ENCODE measurements at places on chromosomes 2 and 18. TPM values are rescaled to one million over a fixed set of nuclear protein-coding genes. Genes with fewer than 3 reads are reported as not detected.

GRCh38 chr2:168120310-168120709 lies 127.1 kb downstream of the STK39 start:
- DNase-seq, result no peak

GRCh38 chr2:152470861-152471854 lies 136.2 kb downstream of the FMNL2 start:
- no peak for DNase-seq

GRCh38 chr2:72731116-72731515 lies 94.7 kb downstream of the EXOC6B start:
- DNase-seq, result no peak

GRCh38 chr2:217520356-217521010 lies 482.3 kb downstream of the TNS1 start:
- DNase-seq, result no peak

DNA sequence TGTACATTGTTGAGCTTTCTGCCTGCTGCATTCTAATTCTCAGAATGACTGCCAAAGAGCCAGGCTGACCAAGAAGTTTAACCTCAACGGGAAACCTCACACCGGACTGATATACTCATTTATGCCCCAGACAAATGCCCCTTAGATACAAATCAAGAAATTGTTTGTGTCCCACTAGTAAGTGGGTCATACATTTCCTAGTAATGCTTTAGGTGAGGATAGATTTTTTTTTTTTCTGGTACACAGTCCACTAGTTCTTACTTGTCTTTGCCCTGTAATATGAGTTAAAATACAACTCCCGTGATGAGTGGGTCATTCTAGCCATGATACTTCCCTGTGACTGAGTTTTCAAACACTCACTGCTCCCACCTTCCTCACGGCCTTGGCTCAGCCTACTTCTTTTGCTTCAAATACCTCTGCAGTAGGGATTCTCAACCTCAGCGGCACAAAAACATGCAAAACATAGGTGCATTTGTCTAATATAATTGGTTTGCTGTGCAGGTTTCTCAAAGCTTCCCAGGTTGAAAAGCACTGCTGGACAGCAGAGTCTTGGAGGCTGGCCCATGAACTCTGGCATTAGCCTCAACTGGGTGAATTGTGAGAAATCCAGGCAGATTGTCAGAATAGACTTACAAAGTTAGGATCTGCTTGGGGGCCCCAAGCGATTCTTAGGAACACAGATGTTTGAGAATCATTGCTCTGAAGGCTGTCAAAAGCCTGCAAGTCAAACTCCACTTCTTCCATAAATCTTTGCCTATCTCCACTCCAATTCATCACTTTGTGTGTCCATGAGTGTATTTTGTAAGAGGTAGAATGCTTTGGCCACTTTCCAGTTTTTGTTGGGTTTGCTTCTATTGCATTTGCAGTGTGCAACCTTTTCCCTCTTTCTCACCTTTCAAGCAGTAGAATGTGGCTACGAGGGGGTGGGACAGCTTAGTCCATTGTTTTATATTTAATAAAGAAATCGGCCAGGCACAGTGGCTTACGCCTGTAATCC lies 35.5 kb downstream of the TGIF1 start:
- no peak for DNase-seq

- no peak for DNase-seq
These were observed 625 bp downstream of the LYPD6 start for GRCh38 chr2:149331023-149331400.

- no peak for DNase-seq
These were observed 46.6 kb downstream of the LCT start for GRCh38 chr2:135790423-135790822.

- no peak for DNase-seq
These were observed 39.7 kb upstream of the TEX51 start for GRCh38 chr2:126858991-126859390.

DNA sequence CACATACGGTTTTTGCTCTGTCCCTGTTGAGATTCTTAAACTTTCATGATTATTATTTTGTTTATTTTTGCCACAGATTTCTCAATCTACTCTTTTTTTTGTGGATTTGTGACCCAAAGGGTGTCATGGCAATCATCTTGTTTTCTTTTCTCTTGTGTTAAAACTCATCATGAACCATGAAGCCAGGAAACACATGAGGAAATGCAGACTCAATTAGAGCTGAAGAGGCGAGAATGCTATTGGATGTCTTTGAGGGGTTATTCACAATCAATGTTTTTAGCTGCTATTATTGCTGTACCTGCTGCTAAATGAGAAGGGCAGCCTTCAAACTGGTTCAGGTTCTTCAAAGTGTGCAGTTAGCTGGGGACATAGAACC lies 99.5 kb upstream of the MMADHC start:
- DNase-seq, result no peak

DNA sequence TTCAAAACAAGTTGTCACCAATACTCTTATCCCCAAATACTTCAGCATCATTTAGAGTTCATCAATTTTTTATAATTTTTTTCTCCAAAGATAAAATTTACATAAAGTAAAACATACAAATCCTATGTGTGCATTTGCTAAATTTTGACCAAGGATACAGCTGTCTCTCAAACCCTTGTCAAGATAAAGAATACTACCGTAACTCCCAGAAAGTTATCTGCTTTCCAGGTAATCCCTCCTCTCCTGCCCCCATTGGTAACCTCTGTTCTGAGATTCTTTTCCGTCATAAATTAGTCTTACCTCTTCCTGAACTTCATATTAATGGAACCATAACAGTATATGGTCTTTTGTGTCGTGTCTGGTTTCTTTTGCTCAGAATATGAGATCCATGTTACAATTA lies 49.2 kb downstream of the BCL2L11 start:
- DNase-seq, result no peak

DNA sequence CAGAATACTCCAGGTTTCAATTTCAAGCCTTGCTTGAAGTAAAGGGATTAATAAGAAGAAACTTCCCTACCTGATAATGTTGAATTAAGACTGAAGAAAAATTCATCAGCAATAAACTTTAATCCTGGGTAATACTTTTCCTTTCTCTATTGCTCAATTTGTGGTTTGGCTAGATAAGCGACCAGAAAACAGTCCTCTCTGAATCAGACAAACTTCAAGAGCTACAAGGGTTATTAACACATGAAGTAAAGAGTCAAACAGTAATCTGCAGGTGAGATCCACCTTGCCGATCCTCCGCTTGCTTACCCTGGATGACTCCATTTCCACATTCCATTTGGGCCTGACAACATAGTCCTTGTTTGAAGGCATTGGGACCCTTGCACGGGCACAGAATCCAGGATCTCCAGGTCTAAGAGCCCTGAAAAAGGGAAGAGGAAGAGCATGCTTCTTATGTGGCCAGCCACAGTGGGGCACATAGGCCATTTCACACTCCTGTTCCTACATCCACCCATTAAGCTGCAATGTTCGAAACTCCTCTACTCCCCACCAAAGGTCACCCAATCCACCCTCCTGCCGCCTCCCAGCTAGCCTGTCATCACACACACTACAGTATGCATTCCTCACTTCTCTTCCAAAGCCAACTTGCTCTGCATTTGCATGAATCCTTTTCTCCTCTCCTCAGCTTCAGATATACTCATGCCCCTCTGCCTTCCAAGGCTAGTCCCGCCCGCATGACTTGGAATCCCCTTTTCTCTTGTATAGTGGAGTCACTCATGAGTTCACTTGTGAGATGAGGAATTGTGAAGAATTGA lies 39.8 kb downstream of the IWS1 start:
- DNase-seq, result no peak

DNA sequence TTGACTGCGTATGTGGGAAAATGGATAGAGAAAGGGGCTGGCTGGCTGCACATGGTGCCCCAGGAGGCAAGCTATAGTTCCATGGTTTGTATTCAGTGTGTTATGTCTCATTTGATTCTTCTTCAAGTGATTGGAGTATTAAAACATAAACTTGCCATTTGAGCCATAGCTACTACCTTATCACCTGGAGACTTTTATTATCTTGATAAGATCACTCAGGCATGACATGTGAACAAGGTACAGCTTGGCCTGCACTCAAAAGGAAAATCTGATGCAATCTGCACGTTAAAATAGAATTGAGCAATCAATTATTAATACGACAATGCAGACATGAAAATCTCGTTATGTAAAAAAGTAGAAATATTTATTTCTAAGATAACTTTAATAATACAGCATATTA lies 116.9 kb downstream of the RND3 start:
- peak; percentile 47 for DNase-seq

GRCh38 chr2:28683100-28683706 lies 68.4 kb upstream of the PPP1CB start:
- DNase-seq, result peak; percentile 91

- DNase-seq, result no peak
These were observed 63.5 kb upstream of the RAPGEF4 start for GRCh38 chr2:172672114-172672513.

- DNase-seq, result no peak
These were observed 66.4 kb downstream of the NEDD4L start for GRCh38 chr18:58110398-58110797.

GRCh38 chr2:63737081-63737751 lies 104.5 kb upstream of the UGP2 start:
- no peak for DNase-seq

DNA sequence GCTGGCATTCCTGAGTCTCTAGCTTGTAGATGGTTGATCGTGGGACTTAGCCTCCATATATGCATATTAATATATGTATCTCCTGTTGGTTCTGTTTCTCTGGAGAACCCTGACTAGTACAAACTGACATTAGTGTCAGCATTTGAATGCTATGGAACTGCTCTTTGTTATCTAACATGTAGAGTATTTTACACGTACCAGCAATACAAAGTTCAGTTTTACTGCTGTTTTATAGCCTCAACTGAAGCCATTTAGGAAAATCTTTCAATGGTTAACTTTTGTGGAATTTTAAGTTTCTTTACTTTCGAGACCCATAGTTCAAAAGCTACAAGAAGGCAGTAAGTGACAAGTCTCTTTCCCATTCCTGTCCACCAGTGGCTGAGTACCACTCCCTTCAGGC lies 418.4 kb downstream of the NUP35 start:
- peak; percentile 43 for DNase-seq

GRCh38 chr18:54805571-54806334 lies 22.5 kb upstream of the RAB27B start:
- DNase-seq, result no peak

Gene DTYMK
- total RNA-seq, result 68.4 TPM

Gene PUS10
- total RNA-seq, result 12.1 TPM

Gene IL1R2
- 15.5 TPM for total RNA-seq

Gene FSHR
- 1.0 TPM for total RNA-seq

Gene WDSUB1
- 16.5 TPM for total RNA-seq

Gene CRYGD
- total RNA-seq, result not detected
